ENCODE measurements at places on chromosomes 2 and 18.

DNA sequence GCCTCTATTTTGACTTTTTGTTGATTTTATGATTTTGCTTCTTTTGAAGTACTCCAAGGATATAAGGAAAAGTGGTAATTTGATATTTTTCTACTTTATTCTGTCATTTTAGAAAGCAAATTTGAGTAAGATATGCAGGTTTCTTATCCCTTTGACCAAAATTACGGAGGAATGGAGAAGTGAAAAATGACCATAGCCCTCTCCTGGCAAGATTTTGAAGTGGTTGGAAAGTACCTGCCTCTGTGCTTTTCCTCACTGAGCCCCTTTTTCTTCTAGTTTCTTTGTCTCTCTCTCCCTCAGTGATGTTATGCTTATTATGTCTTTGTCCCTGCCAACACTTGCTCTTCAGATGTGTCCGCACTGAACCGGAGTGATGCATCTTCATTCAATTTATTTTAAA lies 898.1 kb downstream of the EPHA4 start:
- no peak for DNase-seq

- DNase-seq: no peak
Measured at GRCh38 chr2:53987336-53987921, 16.6 kb upstream of the PSME4 start.

DNA sequence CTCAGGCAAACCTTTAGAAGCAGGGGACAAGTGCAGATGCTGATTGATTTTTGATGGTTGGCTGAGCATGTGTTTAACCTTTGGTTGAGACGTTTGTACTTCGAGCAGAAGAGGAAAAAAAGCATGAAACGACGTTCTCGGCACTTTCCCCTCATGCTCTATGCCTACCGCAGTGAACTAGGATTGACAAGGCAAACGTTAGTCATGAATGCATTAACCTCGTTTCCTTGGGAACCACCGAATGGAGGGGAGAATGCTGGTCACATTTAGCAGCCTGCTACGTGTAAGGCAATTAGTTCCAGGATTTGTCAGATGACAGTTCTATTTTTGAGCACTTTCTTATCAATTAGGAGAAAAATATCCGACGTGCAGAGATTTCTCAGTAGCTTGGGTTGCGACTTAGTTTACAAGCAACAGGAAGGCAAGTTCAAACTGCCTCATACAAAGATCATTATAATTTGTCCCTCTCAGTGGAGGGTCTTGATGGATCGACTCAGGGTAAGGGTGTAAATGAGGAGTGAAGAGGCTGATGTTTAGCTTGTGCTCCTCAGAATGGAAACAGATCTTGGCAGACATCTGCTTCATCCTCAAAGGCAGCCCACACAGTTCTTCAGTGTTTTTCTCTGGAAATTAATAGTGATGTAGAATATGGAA lies 47.4 kb upstream of the GPR45 start:
- DNase-seq: no peak

DNA sequence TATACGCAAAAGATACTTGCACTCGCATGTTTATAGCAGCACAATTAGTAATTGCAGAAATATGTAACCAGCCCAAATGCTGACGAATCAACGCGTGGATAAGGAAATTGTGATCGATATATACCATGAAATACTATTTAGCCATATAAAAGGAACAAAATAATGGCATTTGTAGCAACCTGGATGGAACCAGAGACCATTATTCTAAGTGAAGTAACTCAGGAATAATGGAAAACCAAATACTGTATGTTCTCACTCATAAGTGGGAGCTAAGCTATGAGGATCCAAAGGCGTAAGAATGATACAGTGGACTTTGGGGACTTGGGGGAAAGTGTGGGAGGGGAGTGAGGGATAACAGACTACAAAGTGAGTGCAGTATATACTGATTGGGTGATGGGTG lies 1008.0 kb upstream of the CRIM1 start:
- no peak for DNase-seq

Measured in nephron progenitor cell (in vitro differentiated cells).